ENCODE measurements at places on chromosomes 3 and 15.

- no peak for DNase-seq
Observed at GRCh38 chr3:30306896-30307295, 299.5 kb upstream of the TGFBR2 start.

DNA sequence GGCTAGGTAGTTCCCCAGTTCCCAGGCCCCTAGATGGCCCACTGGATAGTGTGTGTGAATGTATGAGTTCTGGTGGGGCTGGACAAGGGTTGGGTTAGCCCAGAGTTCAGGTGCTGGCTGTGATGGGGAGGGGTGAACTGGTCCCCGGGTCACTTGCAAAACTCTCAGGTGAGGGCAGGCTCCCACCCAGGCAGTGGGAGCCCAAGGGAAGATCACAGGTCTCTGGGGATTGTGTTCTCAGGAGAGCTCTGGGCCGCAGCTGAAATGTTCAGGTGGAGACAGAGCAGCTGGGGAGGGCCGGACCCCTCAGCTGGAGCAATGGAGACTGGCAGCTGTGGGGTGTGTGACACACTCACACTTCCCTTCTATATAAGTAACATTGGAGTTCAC lies 12.8 kb upstream of the FAM98B start:
- DNase-seq, result no peak

DNA sequence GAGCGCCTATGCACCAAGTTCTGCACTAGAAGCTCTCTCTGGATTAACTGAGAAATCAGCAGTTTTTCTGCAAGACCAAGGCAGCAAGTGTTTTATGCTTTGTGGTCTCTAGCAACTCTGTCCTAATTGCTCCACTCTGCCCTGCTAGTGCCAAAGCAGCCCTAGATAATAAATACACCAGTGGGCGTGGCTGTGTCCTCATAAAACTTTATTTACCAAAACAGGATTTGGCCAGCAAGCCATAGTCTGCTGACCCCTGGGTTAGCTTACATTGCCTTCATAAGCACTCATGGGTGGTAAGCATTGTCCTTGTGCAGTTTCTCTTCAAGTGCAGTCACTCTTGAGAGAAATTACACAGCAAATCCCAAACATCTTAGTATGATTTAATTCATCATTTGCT lies 30.7 kb upstream of the SLC24A5 start:
- no peak for DNase-seq

- peak; percentile 53 for DNase-seq
Observed at GRCh38 chr3:100044369-100044768, 69.9 kb downstream of the FILIP1L start.

DNA sequence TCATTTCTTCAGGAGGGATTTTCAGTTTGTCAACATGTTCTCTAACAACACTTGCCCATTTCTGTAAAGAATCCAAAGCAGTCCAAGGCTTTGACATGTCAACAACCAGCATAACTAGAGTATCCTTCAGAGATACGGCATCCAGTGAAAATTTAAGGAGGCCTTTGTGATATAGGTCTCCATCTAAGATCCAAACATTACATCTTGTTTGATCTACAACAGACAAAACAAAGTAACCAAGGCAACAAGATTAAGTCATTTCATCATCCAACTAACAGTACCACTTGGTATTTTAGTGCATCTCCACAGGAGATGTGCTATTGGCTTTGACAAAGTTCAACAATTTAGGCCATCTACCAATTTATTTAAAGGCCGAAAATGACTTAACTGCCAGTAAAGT lies 25.8 kb downstream of the DYNC1LI1 start:
- DNase-seq, result no peak

GRCh38 chr15:59352683-59353082 lies 20.0 kb downstream of the MYO1E start:
- no peak for DNase-seq

DNA sequence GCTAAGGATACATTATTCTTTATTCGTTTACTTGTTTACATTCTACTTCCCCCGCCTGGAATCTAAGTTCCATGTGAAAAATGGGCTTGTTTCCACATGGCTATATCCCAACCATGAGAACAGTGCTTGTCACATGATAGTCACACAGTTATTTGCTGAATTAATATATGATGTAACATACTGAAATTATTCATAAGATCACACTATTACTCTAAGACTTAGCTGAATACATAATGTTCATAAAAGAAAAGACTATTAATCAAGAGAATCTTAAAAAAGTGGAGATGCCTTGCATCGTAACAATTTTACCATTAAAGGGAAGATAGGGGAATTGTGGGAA lies 6.5 kb downstream of the PBRM1 start:
- no peak for DNase-seq

DNA sequence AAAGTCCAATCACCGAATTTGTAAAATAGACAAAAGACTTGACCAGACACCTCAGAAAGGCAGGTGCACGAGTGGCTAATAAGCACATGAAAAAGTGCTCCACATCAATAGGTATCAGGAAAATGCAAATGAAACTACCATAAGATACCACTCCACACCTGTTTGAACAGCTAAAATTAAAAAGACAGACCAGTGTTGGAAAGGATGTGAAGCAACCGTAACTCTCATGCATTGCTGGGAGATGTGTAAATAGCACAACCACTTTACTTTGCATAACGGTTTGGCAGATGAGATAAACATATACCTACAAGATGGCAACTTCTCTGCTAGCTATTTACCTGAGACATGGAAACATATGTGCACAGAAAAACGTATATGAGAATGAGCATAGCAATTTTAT lies 56.9 kb downstream of the CADPS start:
- DNase-seq, result no peak

GRCh38 chr3:11047500-11047899 lies 55.0 kb downstream of the SLC6A1 start:
- DNase-seq, result no peak

DNA sequence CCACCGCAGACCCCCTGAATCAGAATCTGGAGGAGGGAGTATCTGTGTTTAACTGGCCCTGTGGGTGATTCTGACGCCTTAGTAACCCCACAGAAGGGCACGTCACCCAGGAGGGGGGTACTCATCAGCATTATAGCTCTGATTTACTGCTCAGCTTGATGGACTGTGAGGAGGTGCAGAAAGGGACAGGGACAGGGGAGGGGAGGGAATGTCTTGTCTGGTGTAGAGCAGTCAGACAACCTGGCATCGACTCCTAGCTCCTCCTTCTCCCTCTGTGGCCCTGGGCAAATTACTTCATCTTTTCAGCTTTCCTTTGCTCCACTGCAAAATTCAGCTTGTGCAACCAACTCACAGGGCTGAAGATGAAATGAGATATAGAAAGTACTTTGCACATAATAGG lies 42.3 kb upstream of the GLCE start:
- DNase-seq, result no peak

DNA sequence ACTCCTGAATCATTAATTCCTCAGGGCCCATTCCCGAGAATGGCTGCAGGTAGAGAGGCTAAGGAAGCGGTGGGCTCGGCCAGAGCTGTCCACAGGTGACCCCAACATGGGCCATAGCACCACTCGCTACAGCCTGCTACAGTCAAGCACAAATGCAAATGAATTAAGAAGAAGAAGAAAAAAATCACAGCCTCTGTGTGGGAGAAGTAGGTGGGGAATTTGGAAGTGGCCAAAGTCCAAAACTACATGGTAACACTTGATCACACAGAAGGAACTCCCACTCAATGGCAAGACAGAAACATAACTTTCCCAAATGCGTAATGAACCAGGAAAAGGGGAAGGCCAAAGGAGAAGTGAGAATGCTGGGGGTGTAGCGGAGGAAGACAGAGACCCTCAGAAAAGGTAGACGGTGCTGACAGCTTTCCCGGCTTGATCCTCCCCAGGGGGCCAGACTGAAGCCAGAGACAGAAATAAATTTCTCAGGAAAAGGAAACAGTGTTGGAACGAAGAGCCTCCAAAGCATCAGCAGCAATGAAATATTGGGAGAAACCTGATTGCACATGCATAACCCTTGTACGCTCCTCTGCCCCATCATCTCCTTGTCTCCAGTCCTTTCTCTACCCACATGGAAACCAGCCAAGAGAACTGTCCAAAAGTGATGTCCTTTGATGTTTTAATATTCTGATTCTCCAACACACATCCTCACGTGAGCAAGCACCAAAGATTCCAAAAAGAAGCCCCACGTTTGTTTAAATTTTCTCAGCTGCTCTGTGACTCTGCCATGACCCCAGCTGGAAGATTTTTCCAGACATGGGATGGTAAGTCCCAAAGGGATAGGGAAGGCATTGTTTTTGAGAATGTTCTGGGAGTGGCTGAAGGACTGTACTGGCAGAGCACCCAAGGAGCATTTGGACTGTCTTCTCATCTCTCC lies 107.6 kb downstream of the OXNAD1 start:
- DNase-seq, result no peak

- DNase-seq, result no peak
Observed at GRCh38 chr3:138389144-138389601, 40.8 kb downstream of the MRAS start.

- DNase-seq, result no peak
Observed at GRCh38 chr3:124588794-124589193, 141.5 kb upstream of the UMPS start.

- no peak for DNase-seq
Observed at GRCh38 chr15:100832149-100832942, 47.3 kb upstream of the ALDH1A3 start.
